ENCODE measurements at places on chromosomes 6 and 20.
A peak's percentile ranks its signal among the peaks of the same experiment; 100 is the strongest.

DNA sequence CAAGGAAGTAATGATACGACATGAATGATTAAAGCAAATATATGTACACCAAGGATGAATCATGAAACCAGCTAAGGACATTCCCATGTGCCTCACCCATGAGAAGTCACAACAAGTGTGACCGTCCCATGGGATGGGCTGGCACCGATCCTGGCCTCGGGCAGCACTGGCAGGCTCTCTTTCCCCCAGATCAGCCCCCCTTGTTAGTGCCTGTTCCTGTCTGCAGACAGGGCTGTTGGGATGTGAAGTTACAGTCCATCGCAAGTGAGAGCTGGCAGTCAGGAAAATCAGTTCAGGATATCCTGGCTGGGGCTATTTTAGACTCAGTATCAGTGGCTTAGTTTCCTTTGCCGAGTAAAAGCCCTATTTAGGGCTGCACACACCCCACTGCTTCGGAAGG, 129.2 kb upstream of the SNX9 start:
- no peak for DNase-seq

GRCh38 chr6:3697609-3698008, 53.9 kb downstream of the PXDC1 start:
- no peak for DNase-seq

- DNase-seq = no peak
Observed at GRCh38 chr20:62911701-62912280, 14.5 kb downstream of the DIDO1 start.

DNA sequence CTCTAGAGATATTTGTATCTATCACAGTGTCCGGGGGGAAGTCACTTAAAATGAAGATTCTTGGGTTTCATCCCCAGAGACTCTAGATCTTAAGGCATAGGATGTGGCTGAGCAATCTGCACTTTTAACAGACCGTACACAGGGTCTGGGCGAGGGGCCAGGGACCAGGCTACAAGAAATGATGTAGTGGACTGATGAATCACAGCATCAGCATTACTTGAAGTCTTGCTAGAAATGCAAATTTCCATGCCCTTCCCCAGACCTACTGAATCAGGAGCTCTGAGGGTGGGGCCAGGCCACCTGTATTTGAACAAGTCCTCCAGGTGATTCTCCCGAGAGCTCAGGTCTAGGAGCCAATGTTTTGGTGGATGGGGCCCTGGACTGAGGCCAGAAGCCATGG, 168.4 kb downstream of the DOK5 start:
- DNase-seq = no peak

DNA sequence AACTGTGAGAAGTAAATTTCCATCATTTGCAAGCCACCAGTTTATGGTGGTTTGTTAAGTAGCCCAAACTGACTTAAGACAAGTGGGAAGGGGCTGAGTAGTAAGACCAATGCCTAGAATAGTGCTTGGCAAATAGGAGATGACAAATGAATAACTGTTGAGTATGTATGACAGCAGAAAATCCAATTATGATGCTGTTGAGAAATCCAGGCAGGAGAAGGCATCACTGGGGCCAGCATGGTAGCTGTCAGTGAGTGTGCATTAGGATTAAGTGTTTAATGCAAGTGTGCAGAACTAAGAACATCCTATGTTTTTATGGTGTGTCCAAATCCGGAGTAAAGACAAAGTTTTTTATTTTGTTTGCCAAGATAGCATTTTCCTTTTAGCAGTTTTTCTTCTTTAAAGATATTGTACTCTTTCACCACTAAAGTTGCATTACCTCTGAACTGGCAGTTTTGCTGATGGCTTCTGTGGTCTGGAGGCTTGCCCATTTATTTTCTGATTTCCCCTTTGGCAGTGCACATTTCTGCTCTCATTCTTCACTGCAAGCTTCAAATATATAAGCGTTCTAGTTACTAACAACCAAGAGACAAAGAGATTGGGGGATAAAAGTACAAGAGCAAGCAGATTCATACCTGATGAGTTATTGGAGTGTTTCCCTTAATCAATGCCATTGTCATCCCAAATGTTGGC, 289.7 kb downstream of the KCNQ5 start:
- no peak for DNase-seq

- no peak for DNase-seq
Observed at GRCh38 chr6:83860782-83861495, 1.4 kb downstream of the CYB5R4 start.

DNA sequence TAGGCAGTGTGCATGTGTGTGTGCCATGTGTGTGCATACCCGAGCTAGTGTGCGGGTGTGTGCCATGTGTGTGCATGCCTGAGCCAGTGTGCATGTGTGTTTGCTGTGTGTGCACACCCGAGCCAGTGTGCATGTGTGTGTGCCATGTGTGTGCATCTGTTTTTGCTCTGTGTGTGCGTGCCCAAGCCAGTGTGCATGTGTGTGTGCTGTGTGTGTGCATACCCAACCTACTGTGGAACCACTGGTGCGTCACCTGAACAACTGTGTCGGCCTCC, 5.7 kb downstream of the RBBP8NL start:
- DNase-seq = no peak

DNA sequence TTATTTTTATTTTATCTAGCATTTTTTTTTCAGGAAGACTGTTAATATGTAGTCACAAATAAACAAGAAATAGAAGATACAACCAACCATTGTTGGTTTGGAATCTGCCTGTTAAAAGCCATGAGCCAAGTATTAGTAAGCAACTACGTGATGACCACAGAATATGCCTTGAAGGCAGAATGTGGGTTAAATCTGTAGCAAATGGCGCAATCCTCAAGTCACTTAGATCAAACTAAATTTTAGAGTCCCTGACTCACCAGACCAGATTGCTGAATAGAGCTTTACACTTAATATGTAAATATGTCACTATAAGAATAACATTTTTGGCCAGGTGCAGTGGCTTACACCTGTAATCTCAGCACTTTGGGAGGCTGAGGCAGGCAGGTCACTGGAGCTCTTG, 800.1 kb upstream of the CITED2 start:
- DNase-seq = no peak

GRCh38 chr6:116108836-116109235, 8.2 kb downstream of the NT5DC1 start:
- no peak for DNase-seq

- no peak for DNase-seq
Observed at GRCh38 chr6:48419992-48420391, 309.0 kb upstream of the PTCHD4 start.

DNA sequence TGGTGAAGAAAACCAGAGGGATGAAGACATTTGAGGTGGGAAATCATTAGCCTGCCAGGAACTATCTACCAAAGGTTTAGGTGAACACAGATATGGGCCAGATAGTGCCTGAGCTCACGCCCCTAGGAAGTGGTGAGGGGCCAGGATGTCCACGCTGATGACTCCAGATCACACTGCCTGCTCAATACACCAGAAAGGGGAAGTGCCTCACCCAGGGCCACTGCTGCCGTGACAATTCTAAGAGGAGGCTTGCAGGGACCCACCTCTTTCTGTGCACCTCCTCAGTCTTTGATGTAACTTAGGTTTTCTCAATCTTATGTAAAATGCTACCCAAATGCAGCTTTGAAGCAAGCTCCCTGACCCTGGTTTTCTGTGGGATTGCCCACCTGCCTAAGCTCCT, 5.4 kb upstream of the RAB44 start:
- no peak for DNase-seq

- DNase-seq = no peak
Observed at GRCh38 chr6:134148566-134148965, 96.1 kb upstream of the SLC2A12 start.

- no peak for DNase-seq
Observed at GRCh38 chr6:32609731-32610640, 20.3 kb upstream of the HLA-DRB1 start.

GRCh38 chr20:2142649-2143048, 41.0 kb downstream of the STK35 start:
- DNase-seq = no peak

DNA sequence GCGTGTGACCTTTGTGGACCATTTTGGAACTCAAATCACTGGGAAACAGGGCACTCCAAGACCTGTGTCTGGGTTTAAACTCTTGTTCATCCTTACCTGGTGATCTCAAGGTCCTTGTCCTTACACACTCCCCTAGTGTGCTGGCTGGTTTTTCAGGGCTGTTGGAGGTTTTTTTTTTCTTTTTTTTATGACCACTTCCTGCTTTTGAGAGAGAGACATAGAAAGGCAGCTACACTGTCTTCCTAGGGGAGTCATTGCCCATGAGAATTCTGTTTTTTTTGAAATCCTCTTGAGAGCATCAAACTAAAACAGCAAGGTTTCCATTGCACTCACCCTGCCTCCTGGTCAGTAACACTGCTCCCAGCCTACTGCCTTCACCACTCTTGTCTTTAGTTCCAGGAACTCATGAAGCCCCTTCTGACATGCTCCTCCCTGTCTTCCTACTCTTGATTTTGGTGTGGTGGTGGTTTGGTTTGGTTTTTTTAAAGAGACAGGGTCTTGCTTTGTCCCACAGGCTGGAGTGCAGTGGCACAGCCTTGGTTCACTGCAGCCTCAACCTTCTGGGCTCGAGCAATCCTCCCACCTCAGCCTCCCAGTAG, 28.6 kb downstream of the PRPH2 start:
- no peak for DNase-seq

GRCh38 chr6:153956808-153957207, 82.2 kb upstream of the OPRM1 start:
- no peak for DNase-seq

- DNase-seq = no peak
Observed at GRCh38 chr6:137925141-137925698, 58.2 kb downstream of the TNFAIP3 start.

- no peak for DNase-seq
Observed at GRCh38 chr6:108921547-108922361, 73.5 kb downstream of the ARMC2 start.

- no peak for DNase-seq
Observed at GRCh38 chr6:89073014-89073620, 7.4 kb upstream of the PNRC1 start.

GRCh38 chr20:667351-668034, 8.1 kb downstream of the SCRT2 start:
- DNase-seq = peak; percentile 58

- DNase-seq = no peak
Observed at GRCh38 chr20:18855882-18856281, 42.3 kb downstream of the SCP2D1 start.

GRCh38 chr20:19995220-19995863, 21.8 kb upstream of the NAA20 start:
- DNase-seq = no peak

GRCh38 chr6:12289933-12290820, at the start of gene EDN1:
TSS of gene EDN1 (plus strand) at chr6:12290361. CDS start at chr6:12290630, 269 bp downstream.
- DNase-seq = peak; percentile 24

DNA sequence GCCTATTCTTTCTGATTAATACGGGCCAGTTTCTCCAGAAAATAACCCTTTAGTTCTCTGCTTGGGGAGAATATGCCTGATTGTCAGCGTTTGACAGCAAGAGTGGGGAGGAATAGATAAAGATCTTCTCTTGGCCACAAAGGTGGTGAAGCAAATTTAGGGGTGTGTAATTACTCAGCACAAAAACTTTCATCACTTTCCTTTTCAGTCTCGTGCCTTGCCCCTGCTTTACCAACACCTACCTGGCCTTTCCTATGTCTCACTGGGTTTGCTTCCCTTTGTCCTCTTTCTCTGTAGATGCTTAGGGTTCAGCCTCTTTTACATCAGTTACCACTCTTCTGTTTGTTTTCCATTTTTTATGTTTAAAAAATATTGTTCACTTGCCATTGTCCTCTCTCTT, 99.2 kb downstream of the MCHR2 start:
- DNase-seq = no peak

DNA sequence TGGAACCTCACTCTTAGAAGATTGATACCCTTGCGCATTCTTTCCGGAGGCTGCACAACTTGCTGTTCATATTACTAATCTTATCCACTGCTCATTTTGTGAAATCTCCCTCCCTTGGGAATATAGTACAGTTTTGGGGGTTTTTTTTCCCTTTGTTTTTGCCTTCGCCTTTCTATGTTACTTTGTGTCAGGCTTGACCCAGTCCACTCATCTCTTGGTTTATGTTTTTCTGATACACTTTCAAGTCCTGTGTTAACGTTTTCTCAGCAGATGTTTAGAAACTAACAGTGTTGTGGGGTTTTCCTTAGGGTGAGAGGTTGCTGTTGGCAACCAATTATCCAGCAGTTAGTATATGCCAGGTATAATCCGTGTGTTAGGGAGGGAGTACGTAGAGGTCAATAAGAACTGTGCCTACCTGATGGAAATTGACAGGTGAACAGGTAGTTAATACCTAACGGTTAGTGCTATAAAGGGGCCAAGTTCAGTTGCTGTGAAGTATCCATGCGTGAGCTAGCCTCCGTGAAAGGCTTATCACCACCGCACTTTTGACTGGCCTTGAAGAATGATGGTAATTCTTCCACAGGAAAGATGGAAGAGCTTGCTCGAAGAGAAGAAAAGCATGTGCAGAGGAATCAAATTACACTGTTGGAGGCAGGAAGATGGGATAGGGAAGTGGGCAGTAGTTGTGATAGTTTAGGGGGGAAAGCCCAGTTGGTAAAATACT, 1.4 kb downstream of the NFYA start:
- DNase-seq = no peak

DNA sequence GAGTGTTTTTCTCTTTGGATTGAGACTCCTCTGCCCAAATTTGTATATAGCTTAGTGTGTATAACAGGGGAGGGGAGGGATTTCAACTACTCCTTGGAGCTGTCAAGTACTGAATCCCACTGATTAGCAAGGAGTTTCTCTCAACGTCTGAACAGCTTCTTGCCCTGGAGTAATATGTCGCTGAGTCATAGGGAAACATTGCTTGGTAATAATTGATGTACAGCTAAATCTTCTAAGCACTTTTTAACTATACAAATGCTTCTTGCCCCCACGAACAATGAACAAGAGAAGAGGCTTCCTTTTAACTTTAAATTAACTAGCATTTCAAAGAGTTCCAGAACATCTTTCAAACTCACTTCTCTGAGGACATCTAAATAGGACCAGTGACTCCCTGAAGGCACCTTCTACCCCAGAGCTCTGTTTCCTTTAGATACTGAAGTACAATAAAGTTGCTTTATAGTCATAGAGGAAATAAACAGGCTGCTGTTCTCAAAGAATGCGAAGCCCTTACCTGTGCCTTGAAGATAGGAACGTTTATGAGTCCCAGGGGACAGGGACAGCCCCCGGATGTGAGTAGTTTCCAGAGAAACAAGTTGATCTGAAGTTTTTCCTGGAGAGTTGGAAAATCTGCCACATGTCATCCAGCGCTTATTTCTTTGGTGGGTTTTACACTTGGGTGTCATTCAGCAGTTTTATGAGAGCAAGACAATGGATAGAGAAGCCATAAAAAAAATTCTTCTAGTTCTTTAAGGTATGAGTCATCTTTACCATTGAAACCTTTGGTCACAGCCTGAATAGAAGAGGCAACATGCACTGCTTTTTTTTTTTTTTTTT, 462.5 kb upstream of the BTBD3 start:
- DNase-seq = no peak

GRCh38 chr6:137638926-137639706, 144.9 kb upstream of the OLIG3 start:
- DNase-seq = no peak

DNA sequence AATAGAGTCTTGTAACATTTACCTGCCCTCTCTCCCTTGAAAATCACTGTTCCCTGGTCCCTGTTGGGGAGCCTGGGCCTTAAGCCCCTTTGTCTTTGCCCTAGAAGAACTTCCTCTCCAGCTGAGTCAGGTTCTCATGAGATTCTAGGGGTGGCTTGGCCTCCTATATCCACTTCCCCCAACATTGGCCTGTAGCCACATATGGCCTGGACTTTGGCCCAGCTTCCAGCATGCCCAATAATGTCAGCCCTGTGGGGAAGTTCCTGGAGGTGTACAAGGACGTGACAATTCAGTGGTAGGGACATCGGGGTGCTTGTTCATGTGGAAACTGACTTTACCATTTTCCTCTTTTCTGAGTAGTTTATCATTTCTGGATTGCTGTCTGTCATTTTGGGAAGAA, 17.2 kb upstream of the MAS1L start:
- no peak for DNase-seq
